ENCODE measurements at places on chromosomes 7 and 10.

DNA sequence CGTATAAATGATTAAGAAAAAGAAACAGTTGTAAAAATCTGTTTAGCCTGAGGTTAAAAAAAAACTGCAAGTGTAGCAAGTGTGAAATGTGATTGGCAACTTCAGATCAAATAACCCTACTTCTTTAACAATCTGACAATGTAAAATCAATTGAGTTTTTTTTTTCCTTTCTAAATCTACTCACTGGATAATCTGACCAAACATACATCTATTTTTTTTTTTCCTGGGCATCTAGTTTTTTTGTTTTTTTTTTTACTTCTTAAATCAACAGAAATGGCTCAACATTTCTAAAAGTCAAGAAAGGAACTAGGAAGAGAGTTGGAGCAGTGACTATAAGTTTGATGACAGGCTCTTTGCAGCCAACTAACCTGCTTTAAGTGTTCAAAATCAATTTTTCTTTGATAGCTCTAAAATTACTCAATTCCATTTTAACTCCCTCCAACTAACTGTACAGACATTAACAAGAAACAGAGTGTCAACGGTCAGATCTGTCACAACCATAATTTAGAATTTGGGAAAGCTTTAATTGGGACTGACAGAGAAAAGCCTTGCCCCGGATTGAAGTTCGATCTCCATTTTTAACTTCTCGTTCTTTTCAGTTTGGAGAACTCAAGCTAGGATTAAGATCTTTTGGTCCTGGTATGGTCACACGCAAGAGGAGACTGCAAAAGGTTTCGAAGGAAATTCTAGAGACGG lies 1.2 kb downstream of the ARL3 start:
- DNase-seq = no peak

GRCh38 chr7:132732321-132732865 lies 156.1 kb upstream of the PLXNA4 start:
- no peak for DNase-seq

- no peak for DNase-seq
These were observed 461.1 kb upstream of the NRP1 start for GRCh38 chr10:33795529-33795928.

GRCh38 chr7:95686109-95686508 lies 86.2 kb upstream of the DYNC1I1 start:
- no peak for DNase-seq

DNA sequence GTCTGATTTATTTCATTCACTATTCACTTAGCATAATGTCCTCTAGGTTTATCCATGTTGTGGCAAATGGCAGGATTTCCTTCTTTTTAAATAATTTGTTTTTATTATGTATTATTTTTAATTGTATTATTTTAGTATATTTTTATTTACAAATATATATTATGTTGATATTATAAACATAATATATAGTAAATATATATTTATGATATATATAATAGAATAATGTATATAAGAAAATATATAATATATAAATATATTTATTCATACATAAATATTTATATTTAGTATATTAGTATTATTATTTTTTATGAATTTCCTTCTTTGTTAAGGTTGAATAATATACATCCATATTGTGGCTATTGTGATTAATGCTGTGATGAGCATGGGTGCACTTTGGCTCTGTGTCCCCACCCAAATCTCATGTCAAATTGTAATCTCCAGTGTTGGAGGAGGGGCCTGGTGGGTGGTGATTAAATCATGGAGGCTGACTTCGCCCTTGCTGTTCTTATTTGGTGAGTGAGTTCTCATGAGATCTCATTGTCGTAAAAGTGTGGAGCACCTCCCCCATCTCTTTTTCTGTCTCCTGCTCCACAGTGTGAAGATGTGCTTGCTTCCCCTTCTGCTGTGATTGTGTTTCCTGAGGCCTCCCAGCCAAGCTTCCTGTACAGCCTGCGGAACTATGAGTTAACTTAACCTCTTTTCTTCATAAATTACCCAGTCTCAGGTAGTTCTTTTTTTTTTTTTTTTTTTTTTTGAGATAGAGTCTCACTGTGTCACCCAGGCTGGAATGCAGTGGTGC lies 52.3 kb upstream of the CYP2C18 start:
- DNase-seq = no peak

DNA sequence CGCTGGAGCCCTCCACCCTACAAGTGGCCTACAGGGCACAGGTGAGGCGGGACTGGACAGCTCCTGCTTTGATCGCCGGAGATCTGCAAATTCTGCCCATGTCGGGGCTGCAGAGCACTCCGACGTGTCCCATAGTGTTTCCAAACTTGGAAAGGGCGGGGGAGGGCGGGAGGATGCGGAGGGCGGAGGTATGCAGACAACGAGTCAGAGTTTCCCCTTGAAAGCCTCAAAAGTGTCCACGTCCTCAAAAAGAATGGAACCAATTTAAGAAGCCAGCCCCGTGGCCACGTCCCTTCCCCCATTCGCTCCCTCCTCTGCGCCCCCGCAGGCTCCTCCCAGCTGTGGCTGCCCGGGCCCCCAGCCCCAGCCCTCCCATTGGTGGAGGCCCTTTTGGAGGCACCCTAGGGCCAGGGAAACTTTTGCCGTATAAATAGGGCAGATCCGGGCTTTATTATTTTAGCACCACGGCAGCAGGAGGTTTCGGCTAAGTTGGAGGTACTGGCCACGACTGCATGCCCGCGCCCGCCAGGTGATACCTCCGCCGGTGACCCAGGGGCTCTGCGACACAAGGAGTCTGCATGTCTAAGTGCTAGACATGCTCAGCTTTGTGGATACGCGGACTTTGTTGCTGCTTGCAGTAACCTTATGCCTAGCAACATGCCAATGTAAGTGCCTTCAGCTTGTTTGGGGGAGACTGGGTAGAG lies at the start of gene COL1A2:
COL1A2 (plus strand) TSS at position 459 of the 704 bp plus-strand sequence; CDS start at position 596, 137 bp downstream.
- peak; percentile 6 for DNase-seq

- no peak for DNase-seq
These were observed 1.1 kb downstream of the MEPCE start for GRCh38 chr7:100430493-100431285.

- DNase-seq = no peak
These were observed 534.3 kb downstream of the GRM8 start for GRCh38 chr7:126718419-126718818.

DNA sequence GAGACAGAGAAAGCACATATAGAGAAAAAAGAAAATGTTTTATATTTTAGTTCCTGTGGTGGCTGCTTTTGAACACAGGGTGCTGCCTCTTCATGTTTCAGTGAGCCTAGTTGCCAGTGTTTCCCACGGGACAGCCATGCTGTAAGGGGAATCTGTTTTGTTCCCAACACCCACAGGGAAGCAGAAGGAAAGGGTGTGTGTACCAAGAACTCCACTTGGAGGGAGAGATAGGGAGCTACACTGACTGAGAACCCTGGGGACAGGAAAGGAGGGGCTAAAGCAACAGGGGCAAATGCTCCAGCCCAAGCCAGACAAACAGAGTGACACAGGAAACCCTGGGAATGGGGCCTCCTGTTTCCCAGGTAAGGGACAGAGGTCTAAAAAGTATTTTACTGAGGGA lies 40.2 kb downstream of the FRMPD2 start:
- DNase-seq = no peak

- no peak for DNase-seq
These were observed 2.0 kb upstream of the TNRC18 start for GRCh38 chr7:5425507-5426225.

DNA sequence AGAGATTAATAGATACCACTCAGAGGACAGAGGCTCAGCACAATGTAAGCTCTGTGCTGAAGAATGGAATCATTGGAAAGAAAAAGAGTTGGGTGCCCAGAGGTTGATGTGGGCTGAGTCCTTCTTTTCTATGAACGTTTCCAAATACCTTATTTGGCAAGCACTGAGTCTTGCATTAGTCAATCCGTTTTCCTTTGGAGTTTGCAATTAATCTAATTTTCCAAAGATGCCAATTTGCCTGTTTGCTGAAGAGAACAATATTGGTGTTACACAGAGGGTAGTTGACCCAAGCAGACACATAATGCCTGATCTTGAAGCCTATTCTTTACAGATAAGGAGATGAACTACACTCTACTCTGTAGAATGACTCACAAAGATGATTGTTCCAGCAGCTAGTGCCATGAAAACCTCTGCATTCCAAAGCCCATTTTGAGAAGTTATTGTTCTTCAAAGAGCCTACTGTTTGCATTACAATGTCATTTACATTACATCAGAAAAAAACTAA lies 55.4 kb upstream of the MET start:
- DNase-seq = no peak

DNA sequence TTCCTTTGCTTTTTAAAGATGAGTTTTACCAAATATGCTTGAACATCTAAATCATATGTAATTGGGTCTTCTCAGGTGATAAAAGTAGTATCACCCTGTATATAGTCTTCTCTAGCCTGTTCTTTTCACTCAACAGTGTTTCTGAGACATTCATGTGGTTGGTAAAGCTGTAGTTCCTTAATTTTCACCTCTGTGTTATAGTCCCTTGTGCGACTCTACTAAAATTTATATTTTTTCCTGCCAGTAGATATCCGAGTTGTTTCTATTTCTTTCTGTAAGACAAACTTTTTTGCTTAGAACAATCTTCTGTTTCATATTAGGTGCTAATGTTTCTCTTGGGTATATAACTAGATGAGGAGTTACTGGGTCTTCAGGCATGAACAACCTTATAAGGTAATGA lies 35.6 kb downstream of the SYPL1 start:
- DNase-seq = no peak

GRCh38 chr10:48366261-48366660 lies 59.8 kb downstream of the MAPK8 start:
- DNase-seq = no peak

- no peak for DNase-seq
These were observed 39.7 kb downstream of the CACNB2 start for GRCh38 chr10:18179891-18180290.

DNA sequence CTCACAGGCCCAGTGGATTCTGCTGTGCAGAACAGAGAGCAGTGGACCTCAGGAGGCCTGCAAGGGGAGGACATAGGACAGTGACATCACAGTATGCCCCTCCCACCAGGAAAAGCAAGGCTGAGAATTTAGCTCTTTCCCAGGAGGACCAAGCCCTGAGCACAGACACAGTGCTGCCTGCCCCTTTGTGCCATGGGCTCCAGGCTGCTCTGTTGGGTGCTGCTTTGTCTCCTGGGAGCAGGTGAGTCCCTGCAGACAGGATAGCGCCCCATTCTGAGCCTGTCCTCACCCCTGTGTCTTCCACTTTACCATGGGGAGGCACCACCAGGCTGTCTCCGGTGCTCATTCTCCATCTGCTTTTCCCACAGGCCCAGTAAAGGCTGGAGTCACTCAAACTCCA lies 63.0 kb upstream of the PRSS58 start:
- no peak for DNase-seq

- no peak for DNase-seq
These were observed 2.9 kb downstream of the A1CF start for GRCh38 chr10:50882540-50882983.

DNA sequence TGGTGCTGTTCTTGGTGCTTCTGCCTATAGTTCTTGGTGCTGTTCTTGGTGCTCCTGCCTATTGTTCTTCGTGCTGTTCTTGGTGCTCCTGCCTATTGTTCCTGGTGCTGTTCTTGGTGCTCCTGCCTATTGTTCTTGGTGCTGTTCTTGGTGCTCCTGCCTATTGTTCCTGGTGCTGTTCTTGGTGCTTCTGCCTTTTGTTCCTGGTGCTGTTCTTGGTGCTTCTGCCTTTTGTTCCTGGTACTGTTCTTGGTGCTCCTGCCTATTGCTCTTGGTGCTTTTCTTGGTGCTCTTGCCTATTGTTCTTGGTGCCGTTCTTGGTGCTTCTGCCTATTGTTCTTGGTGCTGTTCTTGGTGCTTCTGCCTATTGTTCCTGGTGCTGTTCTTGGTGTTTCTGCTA lies 71.1 kb downstream of the PTPRN2 start:
- DNase-seq = no peak

- DNase-seq = peak; percentile 24
These were observed 26.3 kb upstream of the WDFY4 start for GRCh38 chr10:48658243-48658974.

DNA sequence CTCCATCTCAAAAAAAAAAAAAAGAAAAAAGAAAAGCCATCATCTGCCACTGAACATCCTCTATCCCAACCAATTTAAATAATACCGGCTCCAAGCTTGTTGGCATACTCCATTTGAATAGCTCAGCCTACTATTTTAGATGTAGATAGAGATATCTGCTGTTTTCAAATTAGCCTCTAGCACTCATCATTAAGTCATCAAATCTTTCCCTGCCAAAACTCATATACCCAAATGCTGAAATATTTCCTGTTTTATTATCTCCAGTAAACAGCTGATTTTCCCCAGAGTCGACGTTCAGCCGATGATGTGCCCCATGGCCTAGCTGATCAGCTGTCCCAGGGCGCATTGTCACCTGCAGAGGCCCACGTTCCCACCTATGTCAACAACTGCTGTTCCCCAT lies 34.5 kb upstream of the FRMD4A start:
- DNase-seq = no peak

DNA sequence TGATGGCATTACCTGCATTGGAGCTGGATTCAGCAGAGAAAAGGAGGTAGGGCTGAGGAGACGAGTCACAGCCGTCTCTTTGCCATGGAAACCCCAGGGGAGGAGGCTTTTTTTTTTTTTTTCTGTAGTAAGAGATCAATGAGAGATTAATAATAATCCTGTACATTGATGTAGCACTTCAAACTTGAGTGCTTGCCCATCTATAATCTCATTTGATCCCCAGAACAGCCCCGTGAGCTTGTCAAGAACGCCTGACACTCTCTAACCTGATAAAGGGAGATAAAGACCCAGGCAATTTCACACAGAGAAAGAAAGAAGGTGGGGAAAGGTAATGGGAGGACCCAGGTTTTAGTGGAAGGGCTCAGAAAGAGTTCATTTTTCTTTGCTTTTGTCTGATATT lies 195.2 kb upstream of the FOXK1 start:
- no peak for DNase-seq

DNA sequence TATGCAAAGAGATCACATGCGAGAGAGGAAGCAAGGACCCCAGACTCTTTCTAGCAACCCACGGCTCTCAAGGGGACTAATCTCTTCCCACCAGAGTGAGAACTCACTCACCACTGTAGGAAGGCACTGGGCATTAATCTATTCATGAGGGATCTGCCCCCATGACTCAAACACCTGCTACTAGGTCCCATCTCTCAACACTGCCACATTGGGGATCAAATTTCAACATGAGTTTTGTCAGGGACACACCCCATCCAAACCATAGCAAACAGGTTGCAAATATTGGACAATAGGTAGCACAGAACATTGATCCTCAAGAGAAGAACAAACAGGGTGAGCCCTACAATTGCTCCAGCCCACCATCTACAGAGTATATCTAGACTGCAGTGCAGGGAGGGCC lies 740.6 kb downstream of the LRMDA start:
- DNase-seq = no peak

DNA sequence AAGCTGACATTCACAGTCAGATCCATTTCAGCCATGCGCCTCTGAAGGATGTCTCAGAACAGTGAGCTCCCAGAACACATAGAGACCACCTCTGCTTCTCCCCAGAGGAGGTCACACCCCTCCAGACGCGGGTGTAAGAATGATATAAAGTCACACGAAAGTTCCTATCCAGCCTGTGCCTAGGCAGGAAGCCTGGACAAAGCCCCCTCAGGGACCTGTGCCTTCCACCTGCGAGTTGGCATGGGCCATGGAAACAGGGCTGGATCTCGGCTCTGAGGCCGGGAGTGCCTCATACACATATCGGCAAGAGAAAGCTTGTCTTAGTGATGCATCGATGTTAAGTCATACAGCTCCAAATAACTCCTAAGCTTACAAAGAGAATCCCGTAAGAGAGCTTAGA lies 5.0 kb downstream of the VIPR2 start:
- DNase-seq = no peak

All from esophagus squamous epithelium (tissue), 5 donors.